ENCODE measurements at places on chromosomes 1 and 21. TPM values are rescaled to one million over a fixed set of nuclear protein-coding genes. Genes with fewer than 3 reads are reported as not detected.

Gene SUSD4
- not detected for total RNA-seq

Gene TMPRSS3
- total RNA-seq, result not detected

Gene UBE2U
- not detected for total RNA-seq

Gene GUCA2A
- not detected for total RNA-seq

Gene SAMD13
- 0.61 TPM for total RNA-seq

Gene OR2L2
- 0.10 TPM for total RNA-seq

Gene RNU1-4
- 6,165 TPM for total RNA-seq

All from mesenteric fat pad (tissue), 1 donor.